ENCODE measurements at places on chromosomes 7 and 10. TPM values are rescaled to one million over a fixed set of nuclear protein-coding genes. Genes with fewer than 3 reads are reported as not detected.

TFEC gene
- total RNA-seq, result under 0.01 TPM

CHAT gene
- total RNA-seq, result not detected

CPED1 gene
- total RNA-seq, result 0.96 TPM

ADAM22 gene
- total RNA-seq, result not detected

ABCB4 gene
- total RNA-seq, result not detected

TFPI2 gene
- 26.7 TPM for total RNA-seq

NCOA4 gene
- 182 TPM for total RNA-seq

ACBD7 gene
- total RNA-seq, result 0.48 TPM

NEBL gene
- total RNA-seq, result 9.2 TPM

IRF5 gene
- 8.9 TPM for total RNA-seq

SUN3 gene
- not detected for total RNA-seq

ZNF282 gene
- total RNA-seq, result 28.9 TPM

DENND2A gene
- total RNA-seq, result 2.2 TPM

RASA4 gene
- total RNA-seq, result 4.3 TPM

PON2 gene
- total RNA-seq, result 52.0 TPM

MYL10 gene
- not detected for total RNA-seq
